Kidney tubule cell (primary cell): ENCODE measurements at places on chromosomes 5 and 9.

DNA sequence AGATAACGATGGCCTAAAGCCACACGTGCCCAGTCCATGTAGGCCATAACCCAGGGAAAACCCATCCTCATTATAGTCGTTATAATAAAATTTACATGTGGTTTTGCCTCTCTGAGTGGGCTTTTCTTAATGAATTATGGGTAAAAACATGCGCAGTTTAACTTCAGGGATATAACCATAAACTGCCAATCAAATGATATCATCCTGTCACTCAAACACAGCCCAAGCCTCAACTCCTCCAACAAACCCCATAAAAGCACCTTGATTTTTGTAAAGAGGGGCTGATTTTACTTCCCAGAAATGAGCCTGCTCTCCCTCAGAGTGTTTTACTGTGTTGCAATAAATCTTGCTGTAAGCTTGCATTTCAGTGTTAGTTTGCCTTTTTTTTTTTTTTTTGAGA, 15.8 kb upstream of the SETX start:
- no peak for DNase-seq

DNA sequence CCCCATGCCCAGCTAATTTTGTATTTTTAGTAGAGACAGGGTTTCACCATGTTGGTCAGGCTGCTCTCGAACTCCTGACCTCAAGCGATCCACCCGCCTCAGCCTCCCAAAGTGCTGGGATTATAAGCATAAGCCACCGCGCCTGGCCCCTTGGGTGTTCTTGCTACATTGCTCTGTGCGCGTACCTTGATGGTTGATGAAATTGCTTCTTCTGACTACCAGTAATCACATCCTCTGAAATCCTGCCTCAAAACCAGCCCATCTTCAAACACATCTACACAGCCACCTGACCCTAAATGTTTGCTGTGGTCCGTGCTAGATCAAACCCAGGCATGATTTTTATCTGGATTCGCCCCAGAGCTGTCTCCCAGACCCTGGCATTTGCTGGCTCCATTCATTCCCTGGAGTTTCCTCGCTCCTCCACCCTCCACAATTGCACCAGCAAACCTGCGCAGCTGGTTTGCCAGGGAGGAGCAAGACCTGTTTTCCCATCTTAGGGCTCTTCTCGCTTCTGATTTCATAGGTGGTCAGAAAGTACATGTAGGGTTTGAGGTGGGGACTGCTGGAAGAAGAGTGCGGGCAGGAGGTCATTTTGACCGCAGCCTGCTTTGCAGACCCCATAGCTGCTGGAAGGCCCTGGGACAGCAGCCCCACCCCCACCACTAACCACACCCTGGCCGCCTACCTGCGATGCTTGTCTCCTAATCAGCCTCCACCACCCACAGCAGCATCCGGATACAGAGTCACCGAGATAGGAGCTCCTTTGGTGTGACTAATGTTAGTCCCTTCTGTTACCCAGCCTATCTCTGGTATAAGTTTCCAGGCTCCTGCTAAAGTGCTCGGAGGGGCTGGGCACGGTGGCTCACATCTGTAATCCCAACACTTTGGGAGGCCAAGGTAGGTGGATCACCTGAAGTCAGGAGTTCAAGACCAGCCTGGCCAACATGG, 22.7 kb downstream of the SWI5 start:
- DNase-seq: no peak

DNA sequence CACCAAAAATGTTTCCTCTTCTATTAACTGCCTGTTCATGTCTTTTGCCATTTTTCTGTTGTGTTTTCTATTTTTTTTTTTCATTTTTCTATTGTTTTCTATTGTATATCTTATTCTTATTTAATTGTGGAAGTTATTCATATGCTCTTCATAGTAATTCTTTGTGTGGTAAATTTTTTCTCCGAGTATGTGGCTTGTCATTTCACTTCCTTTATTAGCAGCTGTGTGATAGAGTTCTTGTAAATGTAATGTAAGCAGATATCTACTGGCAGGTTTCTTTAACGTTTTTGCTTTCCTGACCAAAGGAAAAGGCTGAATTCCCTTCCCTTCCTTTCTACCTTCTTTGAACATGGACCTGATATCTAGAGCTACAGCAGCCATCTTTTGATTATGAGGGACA, 5.8 kb upstream of the PLPP1 start:
- no peak for DNase-seq

DNA sequence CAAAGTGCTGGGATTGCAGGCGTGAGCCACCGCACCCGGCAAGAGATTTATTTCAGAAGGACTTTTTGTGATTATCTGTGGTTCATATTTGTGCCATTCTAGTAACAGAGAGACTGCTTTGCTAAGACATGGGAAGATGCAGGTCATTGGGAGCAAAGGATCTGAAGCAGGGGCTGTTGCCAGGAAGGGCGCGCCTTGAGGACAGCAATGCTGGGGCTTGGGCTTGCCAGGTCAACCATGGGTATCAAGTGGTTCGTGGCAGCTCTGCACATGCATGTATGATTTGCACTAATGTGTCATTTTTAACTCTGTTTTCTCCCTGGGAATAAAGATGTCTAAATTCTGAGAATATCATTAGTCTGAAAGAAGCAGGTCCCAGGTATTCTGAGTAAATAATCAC, 17.0 kb downstream of the ADAMTS2 start:
- DNase-seq: no peak

DNA sequence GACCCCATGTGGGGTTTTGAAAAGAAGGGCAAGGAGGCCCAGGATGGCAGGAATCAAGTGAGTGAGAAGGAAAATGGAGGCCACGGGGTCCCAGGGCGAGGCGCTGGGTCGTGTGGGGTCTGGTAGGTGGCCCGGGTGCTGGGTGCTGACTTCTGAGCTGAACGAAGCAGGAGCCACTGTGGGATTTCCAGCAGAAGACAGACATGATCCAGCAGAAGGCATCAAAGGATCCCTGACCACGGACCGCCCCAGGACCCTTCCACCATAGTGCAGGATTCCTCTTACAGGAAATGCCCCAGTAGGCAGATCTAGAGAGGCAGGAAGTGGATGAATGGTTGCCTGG, 106.7 kb downstream of the ADAMTS2 start:
- no peak for DNase-seq

DNA sequence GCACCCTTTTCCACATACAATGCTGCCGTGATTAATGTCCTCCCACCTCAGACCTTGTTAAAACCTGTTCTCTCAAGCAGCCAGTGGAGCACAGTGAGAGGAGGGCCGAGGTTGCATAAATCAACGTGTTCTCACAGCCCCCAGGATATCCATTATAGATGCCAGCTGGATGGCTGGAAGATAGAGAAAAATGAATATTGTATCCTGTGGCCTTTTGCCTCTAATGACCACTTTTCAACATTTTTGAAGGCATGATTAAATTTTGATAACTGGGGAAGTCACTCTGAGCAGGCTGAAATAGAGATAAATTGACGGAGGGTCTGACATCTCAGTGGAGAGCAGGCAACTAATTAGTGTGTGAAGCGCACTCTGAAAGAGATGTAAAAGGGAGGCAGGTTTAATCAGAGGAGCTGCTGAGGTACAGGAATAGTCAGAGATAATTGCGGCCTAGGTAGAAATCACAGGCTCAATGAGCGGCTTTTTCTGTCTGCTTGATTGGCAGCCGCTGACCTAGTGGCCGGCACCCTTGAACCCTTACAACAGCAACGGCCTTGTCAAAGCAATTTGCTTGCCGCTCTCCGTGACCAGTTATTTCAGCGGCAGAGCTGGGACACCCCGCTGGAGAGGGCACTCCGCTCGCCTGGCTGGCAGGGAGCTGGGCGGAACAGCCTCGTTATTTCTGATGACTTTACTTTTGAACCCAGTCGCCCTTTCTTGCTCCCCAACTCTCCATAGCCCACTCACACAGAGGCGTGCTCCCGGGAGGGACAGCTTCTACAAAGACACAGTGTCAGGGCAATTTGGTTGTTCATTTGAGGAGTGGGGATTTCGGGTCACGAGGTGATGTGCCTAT, 560.7 kb downstream of the PSAT1 start:
- DNase-seq: no peak

- DNase-seq: no peak
These were observed 47.5 kb downstream of the COL27A1 start for GRCh38 chr9:114202849-114203248.

- DNase-seq: peak; percentile 91
These were observed 12.9 kb downstream of the GLDC start for GRCh38 chr9:6632516-6633183.

- peak; percentile 2 for DNase-seq
These were observed 216.8 kb upstream of the RPS23 start for GRCh38 chr5:82494942-82495341.

DNA sequence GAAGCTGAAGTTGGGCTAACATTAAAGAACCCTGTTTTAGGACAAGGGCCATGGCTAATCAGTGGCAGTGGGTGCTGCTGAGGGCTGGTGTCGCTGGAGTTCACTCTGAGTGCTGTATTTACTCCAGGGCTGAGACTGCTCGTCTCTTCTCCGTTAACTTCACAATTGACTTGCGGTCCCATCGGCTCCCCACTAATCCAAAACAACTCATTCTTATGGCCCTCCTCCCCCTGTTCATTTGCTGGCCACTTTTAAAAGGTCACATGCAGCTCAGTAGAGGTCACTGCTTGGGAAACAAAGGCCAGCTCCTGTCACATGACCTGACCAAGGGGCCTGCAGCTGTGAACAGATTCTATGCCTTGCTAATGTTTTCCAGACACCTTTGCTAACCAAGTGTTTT, 38.4 kb downstream of the PTCH1 start:
- DNase-seq: no peak

GRCh38 chr5:69212022-69212421, 22.6 kb downstream of the CENPH start:
- no peak for DNase-seq

- DNase-seq: no peak
These were observed 63.6 kb downstream of the ADAMTS2 start for GRCh38 chr5:179281694-179282093.

GRCh38 chr9:114029311-114030170, 48.6 kb downstream of the AMBP start:
- DNase-seq: no peak

DNA sequence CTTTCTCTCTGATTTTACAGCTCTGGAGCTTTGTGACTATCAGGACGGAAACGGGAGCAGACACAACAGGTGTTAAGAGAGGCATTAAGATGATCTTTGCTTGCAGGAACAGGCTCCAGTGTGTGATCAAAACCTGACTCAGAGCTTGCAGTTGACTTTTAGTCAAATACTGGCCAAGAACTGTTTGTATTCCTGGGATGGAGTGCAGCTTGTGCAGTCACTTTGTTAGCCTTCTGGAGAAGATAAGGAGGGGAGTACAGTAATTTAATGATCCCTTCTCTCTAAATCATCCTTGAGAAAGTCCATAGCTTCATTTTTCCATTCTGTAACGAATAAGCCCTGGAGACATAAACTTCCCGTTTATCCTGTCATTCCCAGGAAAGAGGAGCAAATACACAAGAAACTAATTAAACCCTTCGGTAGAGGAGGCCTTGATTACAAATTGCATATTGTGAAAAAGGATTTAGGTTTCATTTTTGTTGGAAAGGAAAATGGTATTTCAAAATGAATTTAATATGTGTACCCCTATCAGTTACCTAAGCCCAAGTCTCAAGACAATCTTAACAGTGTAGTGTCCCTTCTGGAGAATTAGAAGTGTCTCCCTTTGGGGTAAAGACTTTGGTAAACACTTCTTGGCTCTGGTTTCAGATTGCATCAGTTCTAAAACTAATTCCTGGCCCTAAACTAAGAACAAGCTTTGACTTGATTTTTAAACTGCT, 3.1 kb upstream of the STOM start:
- peak; percentile 20 for DNase-seq

DNA sequence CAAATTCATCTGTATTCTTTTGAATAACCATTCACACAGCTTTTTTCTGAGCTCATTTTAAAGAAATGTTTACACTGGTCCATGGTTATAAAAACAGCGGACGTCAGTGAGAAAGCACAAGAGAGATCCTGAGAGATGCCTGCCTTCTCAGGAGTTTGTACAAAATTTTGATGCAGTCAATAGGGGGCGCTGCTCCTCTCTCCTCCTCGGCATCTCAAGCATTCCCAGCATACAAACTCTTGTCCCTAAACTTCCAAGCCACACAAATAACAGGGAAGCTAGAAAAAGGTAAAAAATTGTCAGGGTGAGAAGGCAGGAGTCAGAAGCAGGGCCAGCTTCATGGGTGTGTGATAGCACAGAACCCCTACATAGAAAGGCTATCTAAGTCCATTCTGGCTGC, 11.2 kb upstream of the CCDC152 start:
- peak; percentile 12 for DNase-seq

GRCh38 chr9:134178394-134178767, 14.0 kb upstream of the RNU6ATAC start:
- no peak for DNase-seq

DNA sequence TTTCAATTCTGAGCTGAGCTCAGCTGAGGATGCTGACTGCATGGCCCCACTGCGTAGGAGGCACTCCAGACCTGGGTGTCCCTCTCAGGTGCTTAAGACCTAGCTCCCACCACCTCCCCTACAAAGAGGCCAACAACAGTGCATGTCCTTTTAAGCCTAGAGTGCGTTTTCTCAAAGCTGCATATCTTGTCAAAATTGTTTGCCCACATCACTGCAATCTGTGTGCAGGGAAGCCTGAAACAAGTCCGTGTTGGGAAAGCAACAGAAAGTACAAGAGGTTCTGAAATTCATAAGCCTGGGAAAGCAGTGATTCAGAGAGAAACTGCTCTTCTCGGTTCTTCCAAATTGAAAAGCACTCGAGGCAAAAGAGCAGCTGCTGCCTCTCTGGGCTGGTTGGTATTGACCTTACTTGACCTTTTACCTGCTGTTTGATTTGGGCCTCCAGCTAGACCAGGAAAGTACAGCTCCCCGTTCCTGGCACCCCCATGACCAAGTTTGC, 238.4 kb downstream of the NR2F1-AS1 start:
- DNase-seq: peak; percentile 30

GRCh38 chr5:4551034-4551433, 589.1 kb upstream of the ADAMTS16 start:
- DNase-seq: no peak

DNA sequence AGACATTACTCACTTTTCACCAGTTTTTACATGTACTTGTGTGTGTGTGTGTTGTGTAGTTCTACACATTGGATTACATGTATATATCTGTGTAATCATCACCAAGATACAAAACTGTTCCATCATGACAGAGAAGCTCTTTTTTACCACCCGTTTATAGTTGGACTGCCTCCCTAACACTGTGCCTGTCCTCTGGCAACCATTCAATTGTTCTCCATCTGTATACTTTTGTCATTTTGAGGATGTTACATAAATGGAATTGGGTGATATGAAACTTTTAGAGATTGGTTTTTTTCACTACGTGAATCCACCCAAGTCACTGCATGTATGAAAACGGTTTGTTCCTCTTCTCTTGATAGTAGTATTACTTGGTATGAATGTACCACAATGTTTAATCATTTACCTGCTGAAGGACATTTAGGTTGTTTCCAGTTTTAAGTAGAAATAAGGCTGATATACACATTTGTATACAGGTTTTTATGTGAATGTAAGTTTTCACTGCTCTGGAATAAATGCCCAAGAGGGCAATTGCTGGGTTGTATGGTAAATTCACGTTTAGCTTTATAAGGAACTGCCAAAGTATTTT, 126.2 kb downstream of the MAPKAP1 start:
- no peak for DNase-seq
